Mononuclear cell (primary cell): ENCODE measurements at places on chromosomes 16 and 17. TPM values are rescaled to one million over a fixed set of nuclear protein-coding genes. Genes with fewer than 3 reads are reported as not detected.

Gene ANKRD40CL
- total RNA-seq, result 0.21 TPM

Gene CMTM2
- 0.52 TPM for total RNA-seq

Gene SYCE1L
- total RNA-seq, result 0.52 TPM

Gene KRTAP3-1
- total RNA-seq, result not detected

Gene TMEM98
- not detected for total RNA-seq

Gene KRTAP1-5
- total RNA-seq, result not detected

Gene TM4SF5
- not detected for total RNA-seq
